ENCODE measurements at places on chromosomes 7 and 10. TPM values are rescaled to one million over a fixed set of nuclear protein-coding genes. Genes with fewer than 3 reads are reported as not detected.

Gene GNGT1
- polyA plus RNA-seq = not detected

Gene MRC1
- polyA plus RNA-seq = 14.5 TPM

Gene LBX1
- polyA plus RNA-seq = 9.6 TPM

Gene TFR2
- 0.90 TPM for polyA plus RNA-seq

Gene DRGX
- not detected for polyA plus RNA-seq

Gene ZCWPW1
- 5.9 TPM for polyA plus RNA-seq

Gene STMP1
- polyA plus RNA-seq = 45.6 TPM

Gene GDF10
- polyA plus RNA-seq = 3.2 TPM

Gene STAMBPL1
- 6.5 TPM for polyA plus RNA-seq

- DNase-seq = no peak
Measured at GRCh38 chr7:152424348-152425108, 11.3 kb downstream of the KMT2C start.

DNA sequence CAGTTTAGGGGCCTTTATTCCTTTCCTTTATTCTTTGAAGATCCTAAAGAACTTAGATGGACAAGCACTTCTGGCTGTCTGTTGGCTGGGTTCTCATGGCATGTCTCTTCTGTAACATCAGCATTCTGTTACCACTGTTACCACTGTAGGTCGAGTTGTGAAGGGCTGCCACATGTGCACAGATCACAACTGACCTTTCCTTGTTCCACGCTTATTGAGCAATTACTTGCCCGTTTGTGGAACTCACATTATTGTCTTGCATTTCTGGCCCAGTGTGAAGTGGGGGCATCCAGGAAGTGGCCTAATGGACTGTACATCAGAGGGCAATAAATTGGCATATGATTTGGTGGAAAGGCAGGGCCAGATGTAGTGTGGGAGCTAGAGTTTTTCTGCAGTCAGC, 23.7 kb downstream of the GBF1 start:
- no peak for DNase-seq

GRCh38 chr10:84879991-84880390, 551.6 kb downstream of the CCSER2 start:
- no peak for DNase-seq

- no peak for DNase-seq
Measured at GRCh38 chr7:80017101-80017698, 117.4 kb upstream of the GNAI1 start.

DNA sequence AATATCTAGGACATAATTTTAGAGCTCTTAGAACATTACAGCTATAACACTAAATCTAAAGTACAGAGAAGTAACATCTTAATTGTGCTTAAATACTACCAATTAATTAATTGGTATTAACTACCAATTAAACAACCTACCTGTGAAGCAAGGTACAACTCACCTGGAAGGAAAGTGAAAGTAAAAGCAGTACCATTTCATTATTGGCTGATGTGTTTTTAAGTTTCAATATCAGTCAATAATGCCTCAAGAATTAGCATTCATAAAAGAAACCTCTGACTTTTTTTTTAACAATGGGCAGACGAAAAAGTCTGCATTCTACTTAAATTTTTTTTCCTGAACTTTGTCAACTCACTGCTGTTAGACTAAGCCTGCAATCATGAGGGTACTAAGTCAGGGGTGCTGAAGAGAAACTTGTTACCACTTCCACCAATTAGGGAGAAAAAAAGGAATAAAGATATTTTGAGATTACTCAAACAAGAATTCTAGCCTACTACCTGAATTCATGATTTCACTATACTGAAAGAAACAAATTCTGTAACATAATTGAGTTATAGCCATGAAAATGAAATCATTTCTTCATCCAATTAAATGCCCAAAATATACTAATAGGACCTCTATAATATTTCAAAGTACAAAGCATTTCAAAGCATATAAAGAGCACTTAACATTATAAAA, 19.9 kb downstream of the UPF2 start:
- no peak for DNase-seq

- no peak for DNase-seq
Measured at GRCh38 chr7:4225881-4226523, 456.1 kb upstream of the FOXK1 start.

DNA sequence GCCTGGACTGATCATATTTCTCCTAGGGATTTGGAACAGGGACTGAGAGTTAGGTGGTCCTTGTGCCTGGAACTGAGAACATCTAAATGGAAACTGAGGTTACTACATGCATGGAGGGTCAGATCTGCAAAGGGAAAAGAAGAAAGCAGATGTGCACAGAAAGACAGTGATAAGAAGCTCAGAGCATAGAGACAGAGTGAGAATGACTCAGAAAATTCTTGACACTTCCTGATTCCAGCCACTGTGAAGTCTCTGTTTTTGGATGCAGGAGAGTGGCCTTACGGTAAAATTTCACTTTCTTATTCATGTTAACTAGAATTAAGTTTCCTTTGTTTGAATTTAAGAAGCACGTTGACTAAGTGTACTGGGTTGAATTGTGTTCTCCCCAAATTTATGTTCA, 241.7 kb downstream of the TMEM26 start:
- DNase-seq = no peak

- no peak for DNase-seq
Measured at GRCh38 chr7:106772655-106773108, 92.4 kb upstream of the PIK3CG start.

GRCh38 chr10:121678631-121679174, 80.5 kb upstream of the FGFR2 start:
- DNase-seq = no peak

DNA sequence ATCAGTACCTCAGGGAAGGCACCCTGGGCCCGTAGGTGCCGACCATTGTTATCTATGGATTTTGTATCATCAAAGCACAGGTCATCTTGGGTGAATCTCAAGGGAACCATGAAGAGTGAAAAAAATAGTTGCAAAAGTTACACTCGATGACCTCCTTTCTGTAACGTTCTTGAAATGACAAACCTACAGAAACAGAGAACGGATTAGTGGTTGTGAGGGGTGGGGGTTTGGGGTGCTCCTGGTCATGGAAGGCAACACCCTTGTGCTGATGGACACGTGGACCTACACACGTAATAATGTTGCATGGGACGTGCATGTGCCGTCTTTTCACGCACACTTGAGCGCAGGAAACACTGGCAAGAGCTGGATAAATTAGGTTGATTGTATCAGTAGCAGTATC, 655.9 kb downstream of the SDK1 start:
- DNase-seq = no peak

DNA sequence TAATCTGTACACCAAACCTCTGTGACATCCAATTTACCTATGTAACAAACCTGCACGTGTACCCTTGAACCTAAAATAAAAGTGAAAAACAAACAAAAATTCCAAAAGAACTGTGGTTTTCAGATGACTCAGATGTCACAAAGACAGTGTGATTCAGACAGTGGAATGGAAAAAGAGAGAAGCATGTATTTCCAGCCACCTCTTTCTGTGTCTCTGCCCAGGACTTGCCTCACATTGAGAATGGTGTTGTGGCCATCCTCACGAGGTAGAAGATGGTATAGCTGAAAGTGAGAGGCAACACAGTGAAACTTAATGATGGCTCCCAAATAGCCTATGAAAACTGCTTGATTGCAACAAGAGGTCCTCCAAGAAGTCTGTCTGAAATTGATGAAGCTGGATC, 78.0 kb downstream of the ARL5B start:
- DNase-seq = no peak

- DNase-seq = no peak
Measured at GRCh38 chr7:154919344-154920225, 83.3 kb downstream of the PAXIP1 start.

GRCh38 chr10:78863906-78864239, 204.9 kb upstream of the ZMIZ1 start:
- DNase-seq = no peak

DNA sequence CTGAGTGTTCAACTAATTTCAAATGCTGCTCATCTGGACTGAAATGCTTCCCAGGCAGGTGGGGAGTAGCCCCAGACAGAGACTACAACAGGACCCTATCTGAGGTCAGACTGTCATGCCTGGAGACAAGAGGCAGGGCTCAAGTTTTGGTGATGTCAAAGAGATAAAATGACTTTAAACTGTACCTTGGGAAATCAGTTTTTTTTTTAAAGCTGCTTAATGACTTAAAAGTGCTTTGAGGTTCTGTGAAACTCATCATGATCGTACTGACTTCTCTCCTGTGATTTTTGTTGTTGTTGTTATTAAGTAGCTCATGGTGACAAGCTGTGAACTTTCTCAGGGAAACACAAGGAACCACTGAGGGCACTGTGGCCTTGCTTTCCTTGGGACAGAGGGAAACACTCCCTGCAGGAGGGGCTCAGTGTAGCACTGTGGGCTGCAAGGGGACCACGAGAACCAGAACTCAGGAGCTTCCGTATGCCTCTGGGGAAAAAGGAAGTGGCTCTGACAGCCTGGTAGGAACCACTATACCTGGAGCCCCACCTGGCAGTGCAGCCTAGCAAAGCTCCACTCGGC, 9.5 kb downstream of the HIPK2 start:
- DNase-seq = no peak

- DNase-seq = no peak
Measured at GRCh38 chr7:98730326-98730725, 113.2 kb downstream of the NPTX2 start.

DNA sequence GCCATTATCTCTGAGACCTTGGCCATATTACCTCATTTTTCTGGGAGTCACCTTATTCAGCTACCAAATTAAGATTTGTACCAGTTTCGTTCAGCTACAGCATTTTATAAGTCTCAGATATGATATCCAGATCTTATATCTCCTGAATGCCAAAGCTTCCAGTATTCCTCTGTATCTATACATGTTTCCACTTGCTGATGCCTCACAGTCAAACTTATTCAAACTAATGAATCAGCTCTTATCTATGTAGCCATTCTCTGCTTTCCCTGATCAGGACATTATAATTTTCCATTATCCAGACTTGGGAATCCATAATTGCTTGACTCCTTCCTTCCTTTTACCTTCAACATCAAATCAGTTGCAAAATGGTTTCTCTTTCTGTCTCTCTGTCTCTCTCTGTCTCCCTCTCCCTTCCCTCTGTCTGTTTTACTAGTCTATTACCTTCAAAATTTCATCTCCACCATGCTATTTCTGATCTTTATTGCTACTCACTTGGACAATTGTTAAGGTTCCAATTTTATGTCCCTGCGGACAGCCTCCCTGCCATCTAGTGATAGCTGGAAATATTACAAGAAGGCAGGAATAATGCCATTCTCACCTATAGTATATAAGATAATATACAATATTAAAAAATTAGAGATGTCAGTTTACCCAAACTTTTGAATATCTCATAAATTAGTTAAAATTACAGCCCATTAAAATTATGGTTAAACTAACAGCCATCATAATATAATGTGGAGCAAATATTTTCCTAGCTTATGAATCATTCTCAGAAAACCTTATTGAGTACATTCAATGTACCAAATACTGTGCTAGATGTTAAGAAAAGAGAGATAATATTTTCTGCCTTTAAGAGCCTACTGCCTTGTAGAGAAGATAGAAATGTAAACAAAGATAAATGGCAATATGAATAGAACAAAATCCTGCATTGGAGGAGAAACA, 89.8 kb downstream of the PCLO start:
- DNase-seq = no peak

- no peak for DNase-seq
Measured at GRCh38 chr10:29386342-29386999, 97.6 kb downstream of the LYZL1 start.

DNA sequence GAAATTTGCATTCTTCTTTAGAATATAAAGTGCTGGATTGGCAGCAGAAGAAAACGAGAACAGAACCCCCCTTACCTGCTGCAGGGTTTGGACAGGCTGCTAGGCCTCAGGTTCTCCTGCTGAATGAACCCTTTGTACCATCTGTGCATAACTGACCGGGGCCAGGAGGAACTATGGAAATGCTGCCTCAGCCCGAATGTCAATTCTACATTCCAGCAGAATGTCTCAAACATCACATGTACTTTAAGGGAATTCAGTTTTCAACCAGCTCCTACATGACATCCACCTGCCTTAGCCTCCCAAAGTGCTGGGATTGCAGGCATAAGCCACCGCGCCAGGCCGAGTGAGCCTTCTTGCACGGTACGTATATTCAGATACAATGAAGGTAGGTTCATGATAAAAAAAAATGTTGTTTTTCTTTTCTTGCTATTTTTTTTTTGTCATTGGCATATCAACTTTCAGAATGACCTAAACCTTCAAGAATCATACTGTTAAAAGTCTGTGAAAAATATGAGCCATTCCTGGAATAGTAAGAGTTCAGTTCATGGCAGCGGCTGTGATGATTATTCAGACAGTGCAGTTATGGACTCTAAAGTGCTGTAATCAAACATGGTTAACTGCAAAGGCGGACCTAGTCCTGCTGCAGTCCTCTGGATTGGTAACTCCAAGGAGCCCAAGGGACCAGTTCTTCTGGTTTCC, 84.4 kb upstream of the TNS3 start:
- DNase-seq = no peak

DNA sequence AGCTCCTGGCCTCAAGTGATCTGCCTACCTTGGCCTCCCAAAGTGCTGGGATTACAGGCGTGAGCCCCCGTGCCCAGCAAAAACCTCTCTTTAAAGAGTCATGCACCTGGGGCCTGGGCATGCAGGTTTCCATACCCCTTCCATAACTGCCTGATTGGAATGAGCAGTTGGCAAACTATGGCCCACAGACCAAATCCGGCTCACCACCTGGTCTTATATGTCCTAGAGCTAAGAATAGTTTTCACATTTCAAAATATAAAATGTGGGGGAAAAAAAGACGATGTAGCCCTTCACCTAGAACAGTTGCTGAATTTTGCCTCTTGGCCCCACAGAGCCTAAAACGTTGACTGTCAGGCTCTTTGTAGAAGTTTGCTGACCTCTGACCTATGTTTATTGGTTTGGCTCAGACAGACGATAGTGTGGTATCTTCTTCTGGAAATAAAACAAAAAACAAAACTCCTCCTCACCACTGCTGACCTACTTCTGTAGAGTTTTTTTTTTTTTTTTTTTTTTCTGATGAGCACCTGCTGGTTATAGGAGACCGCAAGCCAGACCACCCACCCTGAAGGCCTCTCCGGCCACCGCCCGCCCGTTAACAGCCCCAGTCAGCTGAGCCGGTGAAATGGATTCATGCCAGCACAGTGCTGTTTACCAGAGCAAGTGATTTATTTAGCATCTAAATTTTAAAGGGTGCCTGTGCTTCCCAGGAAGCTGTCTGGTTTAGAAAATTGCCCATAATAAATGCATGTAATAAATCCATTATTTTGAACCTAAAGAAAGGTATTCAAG, 33.5 kb upstream of the SFRP5 start:
- DNase-seq = no peak

DNA sequence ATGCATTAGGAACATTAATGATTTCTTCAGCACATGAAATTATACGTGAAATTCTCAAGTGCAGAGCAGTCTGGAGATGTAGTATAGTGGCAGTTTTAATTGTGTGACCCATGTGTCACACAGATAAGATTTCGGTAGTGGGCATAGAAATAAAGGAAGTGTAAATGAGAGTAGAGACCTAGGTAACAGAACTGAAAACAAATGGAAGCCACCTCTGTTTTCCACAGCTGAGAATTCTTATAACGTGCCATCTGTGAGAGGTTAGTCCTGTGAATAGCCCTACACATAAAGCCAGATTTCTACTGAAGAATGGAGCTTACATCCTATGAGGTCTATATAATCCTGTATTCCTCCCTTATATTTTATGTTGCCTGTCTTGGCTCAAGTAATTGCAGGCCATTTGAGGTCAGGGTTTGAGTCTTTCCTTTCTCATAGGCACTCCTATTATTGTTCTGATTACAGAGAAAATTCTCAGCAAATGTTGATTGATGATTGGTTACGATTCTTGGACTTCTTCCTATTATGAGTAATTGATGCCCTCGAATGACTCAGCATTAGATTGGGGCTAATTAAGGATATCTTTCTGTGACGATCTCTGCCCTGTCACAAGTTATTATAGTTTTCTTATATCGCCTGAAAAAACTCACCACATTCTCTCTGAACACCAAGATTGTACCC, 258.2 kb downstream of the KIF20B start:
- DNase-seq = no peak

- DNase-seq = no peak
Measured at GRCh38 chr7:66707825-66708224, 32.7 kb upstream of the RABGEF1 start.

All from forelimb muscle (tissue), 1 donor.